Foreskin fibroblast (primary cell): ENCODE measurements at places on chromosomes 2 and 18.

GRCh38 chr2:186431306-186431705, 54.8 kb upstream of the ZC3H15 start:
- no peak for DNase-seq

- peak; percentile 60 for DNase-seq
Measured at GRCh38 chr2:174337337-174338146, 2.8 kb downstream of the SP9 start.

DNA sequence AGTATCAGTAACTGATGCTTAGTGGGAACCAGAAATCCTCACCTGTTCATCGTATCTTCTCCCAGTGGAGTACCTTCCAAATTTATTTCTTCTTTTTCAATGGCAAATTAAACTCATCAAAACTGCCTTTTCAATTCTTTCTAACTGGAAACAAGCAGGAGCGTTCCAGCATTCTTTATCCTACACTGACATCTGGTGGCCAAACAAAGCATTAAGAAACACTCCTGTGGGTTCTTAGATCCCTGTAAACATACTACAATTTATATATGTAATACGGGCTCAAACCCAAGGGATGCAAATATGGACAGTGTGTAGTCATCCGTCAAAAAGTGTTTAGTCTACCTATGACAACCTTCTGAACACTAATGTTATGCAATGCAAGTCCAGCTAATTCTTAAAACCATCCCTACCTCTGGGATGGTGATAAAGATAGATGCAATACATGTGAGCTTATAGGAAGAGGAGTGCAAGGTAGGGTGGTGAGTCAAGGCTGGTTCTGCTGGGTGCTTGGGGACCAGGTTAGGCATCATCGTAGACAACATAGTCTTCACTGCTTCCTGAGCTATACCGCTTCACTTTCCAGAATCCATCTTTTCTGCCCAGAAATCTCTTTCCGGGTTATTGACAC, 375.0 kb downstream of the CTNNA2 start:
- peak; percentile 25 for DNase-seq

GRCh38 chr2:20197192-20197591, 27.7 kb downstream of the SDC1 start:
- DNase-seq, result no peak

DNA sequence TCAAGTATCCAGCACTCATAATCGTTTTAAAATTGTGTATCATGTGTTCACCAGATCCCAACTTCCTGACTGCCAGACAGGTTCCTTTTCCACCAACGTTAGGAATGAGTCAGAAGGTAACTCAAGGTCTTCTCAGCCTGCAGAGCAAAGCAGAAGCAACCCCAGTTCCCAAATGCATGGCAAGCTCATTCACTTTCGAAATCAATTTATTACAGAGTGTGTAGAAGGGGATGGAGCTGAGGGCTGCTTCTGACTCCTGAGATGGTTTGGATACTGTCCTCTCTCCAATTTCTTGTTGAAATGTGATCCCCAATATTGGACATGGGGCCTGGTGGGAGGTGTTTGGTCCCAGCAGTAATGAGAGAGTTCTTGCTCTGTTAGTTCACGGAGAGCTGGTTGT, 114.5 kb downstream of the PIEZO2 start:
- DNase-seq, result no peak

GRCh38 chr2:142681952-142682351, 195.5 kb upstream of the KYNU start:
- DNase-seq, result no peak

DNA sequence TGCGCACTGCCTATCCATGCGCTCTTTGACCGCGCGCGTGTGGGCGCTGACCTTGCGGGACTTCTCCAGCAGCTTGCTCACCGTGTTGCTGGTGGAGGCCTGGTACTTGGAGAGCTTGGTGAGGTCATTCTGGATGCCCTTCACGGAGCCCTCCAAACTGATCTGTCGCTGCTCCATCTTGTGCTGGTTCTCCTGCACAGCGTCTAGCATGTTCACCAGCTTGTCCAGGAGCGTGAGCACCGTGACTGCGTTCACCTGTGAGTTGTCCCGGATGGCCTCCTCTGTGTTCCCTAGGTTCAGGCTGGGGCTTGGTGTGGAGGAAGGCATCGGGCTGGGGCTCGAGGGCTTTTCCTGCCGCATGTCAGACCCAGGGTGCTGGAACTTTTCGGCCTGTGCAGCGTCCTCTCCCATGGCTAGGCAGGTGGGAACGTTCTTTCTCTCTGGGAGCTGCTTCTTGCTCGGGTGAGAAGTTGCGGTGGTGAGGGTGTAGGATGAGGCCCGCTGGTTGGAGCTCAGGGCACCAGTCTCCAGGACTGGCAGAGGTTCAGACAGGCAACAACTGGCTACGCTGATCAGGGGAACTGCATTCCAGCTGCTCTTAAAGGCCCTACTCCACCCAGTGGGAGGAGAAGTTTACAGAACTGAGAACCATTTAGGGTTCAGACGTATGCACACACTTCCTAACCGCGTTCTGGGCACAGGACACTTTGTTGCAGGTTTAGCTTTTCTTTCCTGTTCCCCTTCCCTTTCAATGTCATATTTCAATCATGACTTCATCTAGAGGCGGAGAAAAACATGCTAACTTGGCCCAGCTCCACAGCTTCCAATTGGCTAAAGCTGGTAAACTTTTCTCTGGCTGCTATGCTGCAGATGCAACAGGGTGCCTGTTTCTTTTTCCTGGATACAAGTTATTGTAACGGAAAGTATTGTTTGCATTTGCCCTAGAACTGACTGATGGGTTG, at the start of gene CAVIN2:
Gene CAVIN2, minus strand, starts transcription at position 574 of the 962 bp plus-strand sequence. Its CDS starts 163 bp downstream, at position 411.
- DNase-seq, result peak; percentile 91

DNA sequence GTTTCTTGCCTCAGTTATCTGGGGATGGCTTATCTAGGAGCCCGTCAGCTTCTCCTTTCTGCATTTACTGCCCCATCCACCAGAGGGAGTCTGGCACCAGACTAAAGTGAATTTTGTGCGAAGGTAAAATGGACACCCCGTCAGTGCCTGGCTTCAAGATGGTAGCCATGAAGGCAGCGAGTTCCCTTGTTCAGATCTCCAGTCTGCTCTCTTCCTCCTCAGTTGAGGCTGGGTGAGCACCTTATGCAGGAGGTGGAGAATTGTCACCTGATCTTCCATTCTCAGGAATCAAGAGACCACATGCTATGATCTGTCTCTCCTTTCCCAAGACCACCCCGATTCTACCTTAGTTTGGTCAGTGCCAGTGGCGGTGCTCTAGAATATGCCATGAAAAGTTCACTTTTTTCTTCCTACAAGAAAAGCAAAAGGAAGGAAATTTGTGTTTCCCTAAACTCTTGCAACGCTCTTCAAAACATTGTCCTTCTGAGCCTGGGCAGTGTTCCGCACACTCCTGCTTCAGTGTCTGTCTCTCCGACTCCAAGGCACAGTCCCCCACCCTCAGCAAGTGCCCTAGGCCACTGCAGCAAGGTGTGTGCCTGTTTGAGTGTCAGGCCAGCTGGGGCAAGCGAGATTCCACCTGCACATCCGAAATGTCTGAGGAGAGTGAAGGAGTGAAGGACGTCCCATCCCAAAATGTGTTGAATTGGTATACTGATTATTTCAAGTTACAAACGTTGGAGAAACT, 168.6 kb downstream of the SS18 start:
- peak; percentile 22 for DNase-seq

GRCh38 chr2:41719756-41720155, 328.1 kb upstream of the PKDCC start:
- no peak for DNase-seq

- no peak for DNase-seq
Measured at GRCh38 chr2:24495451-24495850, 4.4 kb downstream of the NCOA1 start.

GRCh38 chr2:104856086-104856972, 2.4 kb downstream of the POU3F3 start:
- DNase-seq, result no peak

DNA sequence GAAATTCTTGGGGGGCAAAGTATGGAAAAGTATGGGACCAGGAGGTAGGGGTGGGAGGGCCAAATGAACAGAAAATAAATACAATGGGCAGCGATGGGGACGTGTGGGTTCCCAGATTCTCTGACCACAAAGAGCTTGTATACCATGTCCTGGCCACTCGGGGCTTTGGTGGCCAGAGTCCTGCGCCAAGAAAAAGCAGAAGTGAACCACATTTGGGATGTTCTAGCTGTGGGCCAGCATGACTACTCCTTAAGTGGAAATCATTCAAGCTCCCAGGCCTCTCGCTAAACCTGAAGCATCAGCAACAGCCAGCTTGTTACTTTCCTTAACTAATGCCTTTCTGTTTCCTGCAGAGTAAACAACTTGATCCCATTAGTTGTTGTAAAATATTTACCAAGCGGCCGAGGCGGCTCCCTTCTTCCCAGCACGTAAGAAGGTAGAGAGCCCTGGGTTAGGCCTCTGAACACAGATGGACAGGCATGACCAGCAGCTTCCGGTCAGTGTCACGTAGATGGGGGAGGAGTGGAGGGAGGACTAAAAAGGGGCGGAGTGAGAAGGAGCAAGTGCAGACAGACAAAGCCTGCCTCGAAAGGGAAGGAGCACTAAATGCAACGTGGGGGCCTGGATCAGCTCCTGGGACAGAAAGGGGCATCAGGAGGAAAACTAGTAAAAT, 88.2 kb downstream of the GALNT14 start:
- no peak for DNase-seq

GRCh38 chr18:79971986-79972385, 7.5 kb downstream of the HSBP1L1 start:
- no peak for DNase-seq

GRCh38 chr2:8626572-8626971, 55.3 kb upstream of the ID2 start:
- DNase-seq, result no peak

DNA sequence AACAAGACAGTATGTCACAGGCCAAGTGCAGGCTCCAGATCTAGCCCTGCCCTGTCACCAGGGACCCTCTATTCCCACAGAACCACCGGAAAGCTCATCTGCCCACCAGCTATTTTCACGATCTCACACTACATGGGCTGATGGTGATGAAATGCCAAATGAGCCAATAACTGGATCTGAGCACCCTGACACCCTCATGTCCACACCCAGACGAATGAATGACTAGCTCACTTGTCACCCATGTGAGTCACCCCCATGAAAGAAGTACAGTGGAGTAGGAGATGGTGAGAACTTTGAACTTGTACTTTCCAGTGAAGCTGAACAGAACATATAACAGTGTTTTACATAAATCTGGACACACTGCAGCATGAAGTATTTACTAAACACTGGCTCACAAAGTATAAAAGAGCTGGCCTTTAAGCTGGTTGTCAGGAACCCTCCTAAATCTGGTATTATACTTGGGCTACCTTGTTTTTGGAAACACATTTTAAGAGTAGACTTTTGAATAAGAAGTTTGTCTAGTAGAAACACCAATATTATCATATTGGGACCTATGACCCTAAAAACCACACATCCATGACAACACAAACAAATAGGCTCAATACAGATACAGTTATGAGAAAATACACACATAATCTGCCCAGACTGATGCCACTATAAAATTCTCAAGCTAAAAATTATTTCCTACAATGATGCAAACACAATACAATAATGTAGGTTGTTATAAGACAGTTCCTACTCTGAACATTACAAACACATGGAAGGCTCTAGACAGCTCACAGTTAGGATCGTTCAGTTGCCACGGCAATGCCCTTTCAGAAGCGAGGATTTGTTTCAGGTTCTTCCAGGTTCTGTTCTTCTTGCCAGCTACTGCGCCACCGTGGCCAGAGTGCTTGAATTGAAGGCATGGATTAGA, 19.0 kb downstream of the INO80C start:
- DNase-seq, result peak; percentile 95

DNA sequence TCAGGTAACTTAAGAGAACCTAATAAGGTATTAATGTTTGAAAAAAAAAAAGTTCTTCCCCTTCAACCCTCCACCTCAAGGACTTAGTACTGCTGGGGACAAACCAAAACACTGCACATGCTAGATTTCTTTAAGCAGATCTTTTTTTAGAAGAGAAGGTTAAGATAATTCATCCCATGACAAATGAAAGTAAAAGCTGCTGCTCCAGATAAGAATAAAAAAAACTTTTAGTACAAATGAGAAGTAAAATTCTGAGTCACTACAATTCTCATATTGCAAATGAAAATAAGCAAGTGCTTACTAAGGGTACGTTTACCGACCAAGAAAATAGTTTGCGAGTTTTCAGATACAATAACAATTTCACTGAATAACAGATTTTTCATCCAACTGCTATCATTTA, 8.9 kb downstream of the STAM2 start:
- DNase-seq, result peak; percentile 6

- DNase-seq, result no peak
Measured at GRCh38 chr18:70301667-70302066, 12.8 kb downstream of the SOCS6 start.

GRCh38 chr18:41150316-41150715, 804.7 kb upstream of the PIK3C3 start:
- DNase-seq, result no peak

DNA sequence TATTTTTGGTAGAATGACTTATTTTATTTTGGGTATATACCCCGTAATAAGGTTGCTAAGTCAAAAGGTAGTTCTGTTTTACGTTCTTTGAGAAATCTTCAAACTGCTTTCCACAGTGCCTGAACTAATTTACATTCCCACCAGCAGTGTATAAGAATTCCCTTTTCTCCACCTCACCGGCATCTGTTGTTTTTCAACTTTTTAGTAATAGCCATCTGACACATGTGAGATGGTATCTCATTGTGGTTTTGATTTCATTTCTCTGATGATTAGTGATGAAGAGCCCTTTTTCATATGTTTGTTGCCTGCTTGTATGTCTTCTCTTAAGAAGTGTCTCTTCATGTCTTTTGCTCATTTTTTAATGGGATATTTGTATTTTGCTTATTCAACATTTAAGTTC, 215.2 kb upstream of the TFPI start:
- DNase-seq, result no peak

- no peak for DNase-seq
Measured at GRCh38 chr2:134169788-134170187, 84.1 kb upstream of the MGAT5 start.

- no peak for DNase-seq
Measured at GRCh38 chr2:152384992-152385391, 50.0 kb downstream of the FMNL2 start.

DNA sequence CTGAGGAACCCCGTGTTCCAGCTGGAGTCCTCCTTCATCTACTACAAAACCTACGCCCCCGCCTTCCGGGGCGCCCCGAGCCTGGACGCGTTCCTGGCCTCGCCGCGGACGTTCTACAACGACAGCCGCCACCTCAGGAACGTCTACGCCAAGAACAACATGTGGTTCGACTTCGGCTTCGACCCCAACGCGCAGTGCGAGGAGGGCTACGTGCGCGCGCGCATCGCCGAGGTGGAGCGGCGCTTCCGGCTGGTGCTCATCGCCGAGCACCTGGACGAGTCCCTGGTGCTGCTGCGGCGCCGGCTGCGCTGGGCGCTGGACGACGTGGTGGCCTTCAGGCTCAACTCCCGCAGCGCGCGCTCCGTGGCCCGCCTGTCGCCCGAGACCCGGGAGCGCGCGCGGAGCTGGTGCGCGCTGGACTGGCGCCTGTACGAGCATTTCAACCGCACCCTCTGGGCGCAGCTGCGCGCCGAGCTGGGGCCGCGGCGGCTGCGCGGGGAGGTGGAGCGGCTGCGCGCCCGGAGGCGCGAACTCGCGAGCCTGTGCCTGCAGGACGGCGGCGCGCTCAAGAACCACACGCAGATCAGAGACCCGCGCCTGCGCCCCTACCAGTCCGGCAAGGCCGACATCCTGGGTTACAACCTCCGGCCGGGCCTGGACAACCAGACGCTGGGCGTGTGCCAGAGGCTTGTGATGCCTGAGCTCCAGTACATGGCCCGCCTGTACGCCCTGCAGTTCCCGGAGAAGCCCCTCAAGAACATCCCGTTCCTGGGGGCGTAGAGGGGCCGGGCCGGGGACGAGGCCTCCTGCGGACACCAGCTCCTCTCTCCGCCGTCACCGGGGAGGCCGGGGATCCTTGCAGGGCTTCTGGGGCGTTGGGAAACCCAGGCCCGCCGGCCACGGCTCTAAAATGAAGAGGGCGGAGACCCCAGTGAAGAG, 5.3 kb upstream of the NEU4 start:
- peak; percentile 35 for DNase-seq
